ENCODE measurements at places on chromosomes 2 and 18.

- DNase-seq: no peak
Observed at GRCh38 chr2:17059458-17059857, 393.8 kb upstream of the CYRIA start.

- DNase-seq: peak; percentile 39
Observed at GRCh38 chr2:241507430-241508239, 749 bp downstream of the STK25 start.

- DNase-seq: no peak
Observed at GRCh38 chr2:174840436-174840835, 76.2 kb upstream of the CHRNA1 start.

- DNase-seq: no peak
Observed at GRCh38 chr2:196586511-196586991, 53.0 kb upstream of the CCDC150 start.
